WTC11 (cell line): ENCODE measurements at places on chromosomes 2 and 18. TPM values are rescaled to one million over a fixed set of nuclear protein-coding genes. Genes with fewer than 3 reads are reported as not detected.
A peak's percentile ranks its signal among the peaks of the same experiment; 100 is the strongest.

DNA sequence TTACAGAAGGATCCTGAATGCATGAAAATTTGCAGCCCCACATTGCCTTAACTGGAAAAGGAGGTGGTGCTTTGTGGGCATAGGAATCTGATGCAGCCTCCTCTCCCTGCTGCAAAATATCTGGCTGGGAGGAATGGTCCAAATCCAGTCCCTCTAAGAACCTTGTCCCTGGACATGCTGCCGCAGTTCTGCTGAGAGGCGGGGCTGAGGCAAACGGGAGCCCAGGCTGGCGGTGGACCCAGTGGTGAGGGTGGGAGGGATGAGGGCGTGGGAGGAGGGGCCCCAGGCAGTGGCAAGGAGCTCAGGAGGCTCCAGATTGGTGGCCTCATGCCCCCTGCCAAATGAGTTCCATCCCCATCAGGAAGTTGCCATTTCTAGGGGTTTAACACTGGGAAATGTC lies 36.2 kb downstream of the ZAP70 start:
- no peak for DNase-seq

DNA sequence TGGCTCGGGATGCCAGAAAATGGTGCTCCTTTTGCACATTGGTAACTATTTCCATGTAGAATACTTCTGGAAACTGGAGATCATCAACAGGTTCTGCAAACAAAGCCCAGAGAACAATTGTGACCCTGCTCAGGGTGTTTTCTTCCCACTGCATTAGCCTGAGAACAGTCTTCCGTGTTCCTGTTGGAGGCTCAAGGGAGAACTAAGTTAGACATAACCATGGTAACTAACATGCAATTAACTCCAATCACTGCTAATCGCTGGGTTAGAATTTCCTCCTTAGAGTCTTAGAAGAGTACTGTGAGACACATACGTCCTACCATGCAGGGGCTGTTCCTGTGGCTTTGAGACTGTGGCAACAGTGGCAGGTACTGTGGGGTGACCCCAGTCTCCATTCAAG lies 36.0 kb upstream of the PDIA6 start:
- DNase-seq: no peak

DNA sequence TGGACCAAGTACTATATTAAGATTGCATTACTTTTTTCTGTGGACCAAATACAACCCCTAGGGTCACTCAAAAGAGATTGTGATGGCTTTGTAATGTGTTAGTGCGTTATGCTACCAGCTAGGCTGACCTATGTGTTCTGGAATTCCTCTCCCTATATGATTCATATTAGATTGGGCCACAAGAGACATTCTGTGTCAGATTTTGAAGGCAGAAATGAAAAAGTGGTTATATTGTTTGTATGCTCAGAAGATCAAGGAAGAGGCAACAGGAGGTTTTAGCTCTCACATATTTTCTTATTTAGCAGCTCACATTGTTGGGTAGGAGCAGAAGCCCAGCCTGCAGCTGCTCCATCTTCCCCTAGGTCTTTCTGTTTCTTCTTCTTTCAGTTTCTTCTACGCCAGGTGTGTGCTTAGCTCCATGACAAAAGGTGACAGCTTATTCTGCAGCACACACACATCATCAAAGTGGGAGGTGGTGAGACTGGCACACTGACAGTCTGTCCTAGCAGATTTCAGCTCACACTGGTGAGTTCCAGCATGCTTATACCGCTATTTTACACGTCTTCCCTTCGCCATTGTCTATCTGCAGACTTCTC lies 156.8 kb upstream of the UBE2E3 start:
- DNase-seq: no peak

- DNase-seq: peak; percentile 86
These were observed 64.0 kb upstream of the MAPRE2 start for GRCh38 chr18:34976899-34977837.

- no peak for DNase-seq
These were observed 66.1 kb upstream of the NXPH2 start for GRCh38 chr2:138846216-138846821.

DNA sequence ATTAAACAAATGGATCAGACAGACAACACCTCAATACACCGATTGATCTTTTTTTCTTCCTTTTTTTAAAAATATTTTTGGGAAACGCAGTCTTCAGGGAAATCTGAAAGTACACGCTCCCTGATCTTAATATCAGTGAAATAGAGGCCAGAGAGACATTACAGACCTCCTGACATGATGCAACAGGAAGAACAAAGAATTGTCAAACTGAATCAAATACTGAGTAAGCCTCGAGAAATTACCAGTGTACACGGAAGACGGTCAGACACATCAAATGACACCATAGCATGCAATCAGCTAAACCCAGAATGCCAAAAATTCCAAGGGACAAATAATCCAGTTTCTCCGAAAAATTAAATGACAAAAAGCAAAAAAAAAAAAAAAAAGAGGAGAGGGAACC lies 80.2 kb upstream of the NFU1 start:
- no peak for DNase-seq

DNA sequence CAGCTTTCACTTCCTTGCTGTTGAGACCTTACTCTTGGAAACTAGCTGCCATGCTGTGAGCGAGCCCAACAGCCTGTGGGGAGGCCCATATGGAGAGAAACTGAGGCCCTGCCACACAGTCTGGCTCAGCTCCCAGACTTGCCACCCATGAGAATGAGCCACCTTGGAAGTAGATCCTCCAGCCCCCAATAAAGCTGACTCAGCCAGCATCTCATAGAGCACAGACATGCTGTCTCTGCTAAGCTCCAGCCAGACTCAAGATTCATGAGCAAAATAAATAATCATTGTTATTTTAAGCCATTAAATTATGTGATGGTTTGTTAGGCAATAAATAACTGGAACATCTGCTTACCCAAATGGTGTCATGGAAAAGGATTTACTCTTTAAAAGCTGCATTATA lies 53.6 kb upstream of the DDX18 start:
- no peak for DNase-seq

DNA sequence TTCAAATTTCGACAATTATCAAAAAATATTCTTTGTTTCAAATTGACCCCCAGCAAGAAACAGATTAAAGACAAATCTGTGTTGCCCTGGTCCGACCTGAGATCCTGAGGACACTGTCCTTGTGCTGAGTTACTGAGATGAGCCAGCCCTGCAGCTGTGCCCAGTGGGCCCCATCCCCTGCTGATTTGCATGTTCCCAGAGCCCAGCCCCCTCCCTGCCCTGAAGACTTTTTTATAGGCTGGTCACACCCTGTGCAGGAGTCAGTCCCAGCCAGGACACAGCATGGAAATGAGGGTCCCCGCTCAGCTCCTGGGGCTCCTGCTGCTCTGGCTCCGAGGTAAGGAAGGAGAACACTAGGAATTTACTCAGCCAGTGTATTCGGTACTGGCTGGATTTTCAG lies 31.4 kb upstream of the ZNG1B start:
- peak; percentile 34 for DNase-seq

- no peak for DNase-seq
These were observed 2.0 kb downstream of the BCL2 start for GRCh38 chr18:63317556-63317946.

GRCh38 chr2:156841321-156841720 lies 405.1 kb downstream of the GPD2 start:
- no peak for DNase-seq

GRCh38 chr2:71684226-71685072 lies 231.1 kb downstream of the DYSF start:
- DNase-seq: no peak

- peak; percentile 95 for DNase-seq
These were observed at the start of gene TTC21B for GRCh38 chr2:165953655-165954606. TTC21B (minus strand) TSS chr2:165953776; CDS start chr2:165953705, 71 bp downstream.

DNA sequence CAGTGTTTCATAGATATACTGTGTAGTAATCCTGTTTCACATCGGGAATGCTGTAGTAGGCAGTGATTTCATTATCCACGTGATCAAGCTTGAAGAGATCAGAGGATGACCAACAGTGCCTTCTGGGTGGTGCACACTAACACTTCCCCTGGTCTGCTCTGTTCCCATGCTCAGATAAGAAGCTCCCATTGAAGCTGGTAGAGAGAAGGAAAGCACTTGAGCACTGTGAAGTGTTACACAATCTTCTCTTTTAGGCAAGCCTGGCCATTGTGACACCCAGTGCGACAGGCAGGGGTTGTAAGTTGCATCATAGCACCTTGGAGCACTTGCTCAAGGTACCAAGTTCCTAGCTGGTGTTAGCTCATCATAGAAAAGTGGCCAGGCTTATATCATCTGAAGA lies 30.6 kb upstream of the GPD2 start:
- no peak for DNase-seq

- peak; percentile 30 for DNase-seq
These were observed 94.7 kb upstream of the ARHGAP15 start for GRCh38 chr2:143034292-143035074.

DNA sequence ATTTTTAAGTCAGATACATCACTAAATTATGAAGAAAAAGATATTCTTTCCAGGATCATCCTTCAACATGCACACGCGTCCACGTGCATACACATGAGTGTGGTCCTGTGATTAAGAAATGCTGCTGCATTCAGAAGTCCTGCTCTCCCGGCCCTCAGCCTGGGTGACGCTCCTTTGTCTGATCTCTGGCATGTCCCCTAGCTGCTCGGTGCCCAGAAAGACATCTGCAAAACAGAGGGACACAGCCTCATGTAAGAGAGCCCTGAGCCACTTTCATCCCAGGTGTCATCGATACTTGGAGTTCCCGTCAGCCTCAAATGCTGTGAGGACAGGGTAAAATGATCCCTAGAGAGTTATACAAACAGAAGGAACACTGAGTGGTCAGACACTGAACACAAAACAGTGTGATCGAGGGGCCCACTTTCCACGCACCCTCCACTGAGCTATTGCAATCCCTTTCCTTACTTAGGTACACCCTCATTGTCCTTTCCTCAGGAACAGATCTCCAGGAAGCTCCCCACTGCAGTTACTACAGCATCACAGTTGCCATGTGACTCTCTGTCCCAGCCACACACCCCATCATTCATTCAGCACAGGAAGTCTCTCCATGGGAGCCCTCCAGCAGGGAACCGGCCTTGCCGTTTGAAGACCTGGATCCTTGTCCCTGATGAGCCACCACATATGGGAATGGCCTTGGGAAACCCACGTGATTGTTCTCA lies 32.1 kb downstream of the CRACDL start:
- no peak for DNase-seq

DNA sequence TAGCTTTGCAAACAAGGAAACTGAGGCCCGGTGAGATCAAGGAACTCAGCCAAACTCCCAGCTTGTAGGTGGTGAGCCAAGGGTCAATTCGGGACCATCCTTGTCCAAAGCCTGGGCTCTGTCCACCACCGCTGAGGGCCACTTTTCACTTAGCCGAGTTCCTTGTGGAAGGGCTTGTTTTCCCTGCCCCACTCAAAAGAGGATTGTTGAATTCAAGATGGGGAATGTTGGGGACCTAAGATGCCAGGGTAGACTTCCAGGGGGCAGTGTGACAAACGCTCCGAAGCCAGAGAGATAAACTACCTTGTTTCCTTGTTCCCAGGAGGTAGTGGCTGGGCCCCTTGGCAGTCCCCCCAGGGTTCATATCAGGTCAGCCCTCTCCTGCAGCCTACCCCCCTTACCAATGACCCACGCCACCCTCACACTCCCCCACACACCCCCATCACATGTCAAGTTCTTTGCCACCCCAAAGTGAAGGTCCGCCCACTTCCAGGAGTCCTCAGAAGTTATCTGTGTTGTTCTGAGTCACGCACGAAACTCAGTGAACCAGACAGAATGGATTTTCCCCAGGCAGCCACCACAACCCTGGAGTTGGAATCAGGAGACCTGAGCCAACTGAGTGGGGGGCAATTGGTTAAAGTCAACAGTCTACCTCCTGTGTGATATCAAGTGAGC lies 10.3 kb upstream of the ATOH8 start:
- DNase-seq: no peak

GRCh38 chr2:31134480-31134879 lies 3.8 kb downstream of the GALNT14 start:
- no peak for DNase-seq

DNA sequence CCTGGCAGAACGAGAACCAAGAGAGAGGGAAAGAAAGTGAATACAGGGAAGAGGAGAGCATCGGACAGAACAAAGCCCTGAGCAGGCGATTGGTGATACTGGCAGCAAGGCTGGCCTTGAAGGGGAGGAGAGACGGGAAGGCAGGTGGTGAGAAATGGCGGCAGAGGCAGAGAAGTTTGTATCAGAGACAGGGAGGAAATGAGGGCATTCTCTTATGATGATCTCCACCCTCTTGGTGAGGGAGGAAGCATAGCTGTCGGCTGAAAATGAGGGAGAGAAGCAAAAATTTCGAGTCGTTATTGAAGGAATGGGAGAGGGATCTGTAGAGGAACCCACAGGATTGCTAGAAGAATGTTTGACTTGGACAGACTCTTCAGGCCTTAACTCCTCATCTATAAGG lies 80.6 kb downstream of the CLIP4 start:
- no peak for DNase-seq

DNA sequence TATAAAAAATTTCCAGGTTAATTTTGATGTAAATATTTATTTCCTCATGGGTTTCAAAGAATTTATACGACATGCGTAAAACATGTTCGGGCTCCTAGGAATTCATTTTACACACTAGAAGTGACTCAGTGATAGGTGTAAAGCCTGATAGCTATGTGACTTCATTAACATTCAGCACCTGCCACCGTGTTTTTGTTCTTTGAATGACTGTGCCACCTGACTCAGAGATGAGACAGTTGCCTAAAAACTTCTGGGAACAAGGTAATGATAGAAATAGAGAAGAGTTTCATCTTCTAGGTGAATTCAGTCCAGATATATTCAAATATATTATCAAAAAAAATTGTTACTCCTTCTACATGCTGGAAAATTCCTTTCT lies 10.0 kb downstream of the IL1R2 start:
- DNase-seq: no peak

DNA sequence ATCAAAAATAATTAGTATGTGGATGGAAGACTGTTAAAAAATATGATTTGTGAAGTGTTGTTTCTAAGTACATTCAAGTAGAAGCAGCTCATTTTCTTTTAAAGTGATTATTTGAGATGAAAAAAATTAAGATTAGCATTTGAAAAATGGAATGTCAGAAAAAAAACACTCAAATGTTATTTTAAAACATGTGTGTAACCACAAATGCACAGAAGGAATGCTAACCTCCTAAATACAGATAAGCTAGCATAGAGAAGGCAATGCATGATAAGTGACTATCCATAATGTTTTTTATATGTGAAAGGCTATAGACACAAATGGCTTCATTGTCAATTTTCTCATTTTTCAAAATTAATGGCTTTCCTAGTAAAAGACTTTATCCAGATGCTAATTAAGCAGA lies 198.9 kb downstream of the NYAP2 start:
- DNase-seq: no peak

Gene EML4
- 89.9 to 94.7 TPM (median 92.6 TPM) in 3 replicates for total RNA-seq

Gene TMEM17
- 0.66 to 1.2 TPM (median 1.1 TPM) in 3 replicates for total RNA-seq

Gene ESPNL
- 1.1 to 1.4 TPM (median 1.1 TPM) in 3 replicates for total RNA-seq

Gene KIF3C
- total RNA-seq: 48.1 to 60.1 TPM (median 55.8 TPM) in 3 replicates

Gene CLIP4
- total RNA-seq: 0.21 to 0.62 TPM (median 0.39 TPM) in 3 replicates

Gene MOGAT1
- 0.62 to 1.2 TPM (median 0.72 TPM) in 3 replicates for total RNA-seq

Gene MRPL44
- total RNA-seq: 47.6 to 55.3 TPM (median 50.5 TPM) in 3 replicates

Gene NOSTRIN
- 0.22 to 0.46 TPM in 2 of 3 replicates, not detected in the other for total RNA-seq

Gene MYCN
- total RNA-seq: 68.3 to 77.5 TPM (median 75.3 TPM) in 3 replicates

Gene AMMECR1L
- total RNA-seq: 17.9 to 18.1 TPM (median 18.1 TPM) in 3 replicates

Gene CAPN14
- 0.11 to 0.37 TPM (median 0.11 TPM) in 3 replicates for total RNA-seq

Gene RPS27A
- 1,384 to 1,430 TPM (median 1,424 TPM) in 3 replicates for total RNA-seq

Gene SLC5A7
- 0.05 TPM in 1 of 3 replicates, not detected in the others for total RNA-seq

Gene C2orf74
- total RNA-seq: 8.1 to 13.6 TPM (median 9.8 TPM) in 3 replicates
